ENCODE measurements at places on chromosomes 16 and 17.

GRCh38 chr17:16906680-16907079, 65.2 kb downstream of the TNFRSF13B start:
- no peak for DNase-seq

DNA sequence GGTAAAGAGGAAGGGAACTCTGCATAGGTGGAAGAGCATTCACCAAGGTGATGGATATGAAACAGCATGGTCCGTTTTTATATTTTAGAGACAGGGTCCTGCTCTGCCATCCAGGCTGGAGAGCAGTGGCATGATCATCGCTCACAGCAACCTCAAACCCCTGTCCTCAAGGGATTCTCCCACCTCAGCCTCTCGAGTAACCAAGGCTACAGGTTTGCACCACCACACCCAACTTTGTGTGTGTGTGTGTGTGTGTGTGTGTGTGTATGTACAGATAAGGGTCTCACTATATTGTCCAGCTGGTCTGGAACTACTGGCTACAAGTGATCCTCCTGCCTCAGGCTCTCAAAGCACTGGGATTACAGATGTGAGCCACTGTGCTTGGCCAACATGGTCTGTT, 77.5 kb upstream of the NACA2 start:
- DNase-seq = no peak

DNA sequence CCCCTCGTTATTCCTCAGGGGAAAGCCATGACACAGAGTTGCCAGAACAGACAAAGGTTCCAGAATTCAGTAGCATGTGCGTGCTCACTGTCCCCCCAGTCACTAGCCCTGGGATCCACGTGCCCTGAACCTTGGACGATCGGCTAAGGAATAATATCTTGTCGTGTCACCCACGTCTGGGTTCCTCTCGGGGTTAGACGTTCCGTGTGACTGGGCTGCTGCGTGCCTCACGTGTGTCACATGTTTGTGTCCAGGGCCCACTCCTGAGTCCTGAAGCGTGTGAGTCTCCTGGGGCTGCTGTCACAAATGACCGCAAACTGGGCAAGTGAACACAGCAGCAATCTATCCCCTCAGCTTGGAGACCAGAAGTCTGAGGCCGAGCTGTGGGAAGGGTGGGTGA, 12.4 kb upstream of the ZNF469 start:
- DNase-seq = no peak

GRCh38 chr16:9965079-9965478, 217.1 kb downstream of the GRIN2A start:
- DNase-seq = no peak

DNA sequence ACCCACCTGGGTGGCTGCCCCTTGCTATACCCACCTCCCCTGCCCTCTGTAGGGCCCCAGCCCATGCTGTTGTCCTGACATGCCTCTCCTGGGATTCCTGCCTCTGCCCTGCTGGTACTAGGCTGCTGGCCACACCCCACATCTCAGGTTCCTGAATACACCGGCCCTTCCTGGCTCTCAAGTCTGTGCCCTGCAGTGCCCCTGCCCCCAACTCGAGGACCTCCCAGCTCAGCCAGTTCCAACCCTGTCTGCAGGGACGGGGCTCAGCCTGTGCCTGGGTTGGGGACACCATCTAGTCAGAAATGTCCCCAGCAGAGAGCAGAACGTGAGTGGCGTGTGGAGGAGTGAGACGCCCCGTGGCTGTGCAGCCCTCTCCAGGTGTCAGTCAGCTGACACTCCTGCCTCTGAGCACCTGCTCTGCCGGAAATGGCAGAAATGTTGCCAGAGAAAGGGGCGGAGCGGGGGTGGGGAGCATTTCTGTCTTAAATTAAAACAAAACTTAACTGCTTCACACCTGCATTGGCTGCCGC, 28.7 kb downstream of the ACSF3 start:
- DNase-seq = peak; percentile 71

- no peak for DNase-seq
Observed at GRCh38 chr16:54921206-54921824, 9.3 kb upstream of the IRX5 start.

- no peak for DNase-seq
Observed at GRCh38 chr16:23771027-23771426, 16.2 kb downstream of the CHP2 start.

GRCh38 chr17:46875849-46876352, 24.5 kb downstream of the WNT9B start:
- DNase-seq = no peak

- DNase-seq = no peak
Observed at GRCh38 chr16:70254180-70254964, 2.6 kb upstream of the EXOSC6 start.

GRCh38 chr17:81165246-81166032, at the start of gene PVALEF:
TSS of gene PVALEF (plus strand) at chr17:81165507. CDS start at chr17:81181227, 15,720 bp downstream.
- DNase-seq = no peak

- no peak for DNase-seq
Observed at GRCh38 chr17:69704935-69705334, 290.4 kb downstream of the MAP2K6 start.

DNA sequence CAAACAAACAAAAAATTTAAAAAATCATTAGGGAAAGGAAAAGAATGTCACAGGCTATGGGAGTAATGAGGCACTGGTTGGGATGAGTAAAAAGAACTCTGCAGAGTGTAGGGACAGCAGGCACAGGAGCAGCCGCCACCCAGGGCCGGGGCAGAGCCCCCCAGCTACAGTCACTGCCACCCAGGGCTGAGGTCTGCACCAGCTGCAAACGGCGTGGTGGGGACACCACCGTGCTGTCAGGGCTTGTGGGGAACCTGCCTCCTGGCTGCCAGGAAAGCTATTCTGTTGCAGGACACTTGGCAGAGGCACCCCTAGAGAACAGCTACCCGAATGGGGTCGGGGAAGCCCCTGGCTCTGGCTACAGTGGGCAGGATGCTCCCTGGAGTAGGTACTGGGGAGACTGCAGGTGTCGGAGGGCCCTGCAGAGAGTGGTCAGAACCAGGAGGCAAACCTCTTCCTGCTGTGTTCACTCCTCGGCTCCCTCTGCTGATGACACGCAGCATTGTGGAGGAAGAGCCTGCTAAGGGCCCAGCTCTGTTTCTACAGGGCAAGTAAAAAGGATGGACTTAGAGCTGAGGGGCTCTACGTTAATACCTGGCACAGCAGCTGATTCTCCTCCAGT, 32.3 kb upstream of the CAPN15 start:
- DNase-seq = peak; percentile 6

DNA sequence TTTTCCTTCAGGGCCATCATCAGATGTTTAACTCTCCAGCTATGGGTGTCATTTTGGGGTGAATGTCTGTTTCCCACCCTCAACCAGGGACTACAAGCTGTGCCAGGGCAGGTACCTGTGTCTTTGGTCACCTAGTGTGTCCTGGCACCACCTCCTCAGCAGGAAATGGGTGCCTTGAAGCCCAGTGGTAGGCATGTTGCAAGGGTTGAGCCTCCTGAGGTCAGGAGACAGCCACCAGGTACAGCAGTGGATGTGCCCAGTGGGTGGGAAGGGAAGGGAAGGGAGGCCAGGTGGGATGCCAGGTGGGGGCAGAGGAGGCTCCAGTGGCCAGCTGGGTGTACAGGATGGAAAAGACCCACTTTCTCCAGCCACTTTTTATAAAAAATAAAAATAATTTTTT, 25.5 kb upstream of the ADORA2B start:
- no peak for DNase-seq

- no peak for DNase-seq
Observed at GRCh38 chr17:31525801-31526549, 134.5 kb downstream of the RAB11FIP4 start.

DNA sequence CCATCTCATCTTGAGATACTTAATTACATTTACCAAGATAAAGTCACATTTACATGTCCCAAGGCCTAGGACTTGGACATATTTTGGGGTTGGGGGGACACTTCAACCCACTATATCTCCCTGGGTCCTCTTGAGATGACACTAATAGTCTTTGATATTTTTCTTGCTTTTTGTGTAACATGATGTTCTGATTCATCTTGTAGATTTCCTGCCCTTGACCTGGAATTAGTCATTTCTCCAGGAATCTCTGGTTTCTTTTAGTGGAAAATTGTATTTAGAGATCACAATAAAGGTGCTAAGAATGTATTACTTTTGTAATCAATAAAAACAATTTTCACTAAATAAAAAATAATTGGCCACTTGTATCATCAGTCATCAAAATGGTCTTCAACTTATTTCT, 157.3 kb downstream of the VPS53 start:
- DNase-seq = no peak

GRCh38 chr17:3993493-3994220, 29.4 kb upstream of the ATP2A3 start:
- no peak for DNase-seq

DNA sequence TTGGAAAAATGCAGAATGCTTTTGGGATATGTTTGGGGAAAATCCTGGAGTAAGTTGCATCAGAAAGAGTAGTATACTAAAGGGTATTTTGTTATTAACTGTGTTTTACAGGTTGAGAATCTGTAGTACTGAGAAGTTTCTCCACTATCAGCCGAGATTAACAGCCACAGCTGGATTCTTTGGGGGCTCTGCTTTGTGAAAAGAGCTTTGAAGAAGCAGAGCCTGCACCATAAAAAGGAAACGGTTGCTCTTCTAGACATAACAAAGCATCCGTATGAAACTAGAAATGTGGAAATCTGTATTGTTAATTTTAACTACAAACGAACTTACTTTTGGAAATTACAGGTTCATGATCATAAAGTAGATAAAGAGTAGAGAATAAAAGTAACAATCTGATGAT, 5.3 kb downstream of the NLK start:
- DNase-seq = no peak

DNA sequence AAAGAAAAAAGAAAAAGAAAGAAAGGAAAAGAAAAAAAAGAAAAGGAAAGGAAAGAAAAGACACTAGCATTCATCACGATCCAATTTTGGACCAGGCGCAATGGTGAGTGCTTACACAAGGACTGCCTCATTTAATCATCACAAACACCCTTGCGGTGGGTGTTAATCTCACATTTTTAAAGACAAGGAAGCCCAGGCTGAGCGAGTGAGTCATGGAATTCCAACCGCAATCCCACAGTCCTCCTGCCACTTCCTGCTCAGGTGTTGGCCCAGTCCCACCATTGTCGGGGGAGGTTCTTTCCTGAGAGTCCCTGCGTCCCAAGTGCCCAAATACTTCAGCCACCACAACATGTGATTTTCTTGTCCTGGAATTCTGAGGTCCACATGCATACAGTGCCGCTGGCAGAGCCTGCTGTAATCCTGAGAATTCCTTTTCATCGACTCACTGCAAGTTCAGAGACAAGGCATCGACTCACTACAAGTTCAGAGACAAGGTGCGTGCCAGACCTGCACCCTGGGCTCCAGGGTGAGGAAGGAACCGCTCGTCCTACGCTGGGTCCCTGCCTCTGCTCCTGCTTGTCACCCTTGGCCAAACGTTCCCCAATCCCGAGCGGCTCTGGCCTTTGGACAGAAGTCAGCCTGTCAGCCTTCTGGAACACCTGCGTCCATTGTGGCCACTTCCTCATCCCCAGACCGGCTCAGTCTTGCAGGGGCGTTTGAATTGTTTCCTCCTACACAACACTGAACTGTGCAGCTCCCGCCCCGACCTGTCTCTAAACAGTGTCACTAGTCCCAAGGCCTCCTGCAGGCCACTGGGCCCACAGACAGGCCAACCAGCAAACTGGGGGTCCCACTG, 5.8 kb downstream of the ZG16B start:
- DNase-seq = no peak

GRCh38 chr17:49241040-49241439, 10.5 kb upstream of the PHOSPHO1 start:
- DNase-seq = no peak

GRCh38 chr16:73000020-73000906, 47.7 kb downstream of the ZFHX3 start:
- no peak for DNase-seq

DNA sequence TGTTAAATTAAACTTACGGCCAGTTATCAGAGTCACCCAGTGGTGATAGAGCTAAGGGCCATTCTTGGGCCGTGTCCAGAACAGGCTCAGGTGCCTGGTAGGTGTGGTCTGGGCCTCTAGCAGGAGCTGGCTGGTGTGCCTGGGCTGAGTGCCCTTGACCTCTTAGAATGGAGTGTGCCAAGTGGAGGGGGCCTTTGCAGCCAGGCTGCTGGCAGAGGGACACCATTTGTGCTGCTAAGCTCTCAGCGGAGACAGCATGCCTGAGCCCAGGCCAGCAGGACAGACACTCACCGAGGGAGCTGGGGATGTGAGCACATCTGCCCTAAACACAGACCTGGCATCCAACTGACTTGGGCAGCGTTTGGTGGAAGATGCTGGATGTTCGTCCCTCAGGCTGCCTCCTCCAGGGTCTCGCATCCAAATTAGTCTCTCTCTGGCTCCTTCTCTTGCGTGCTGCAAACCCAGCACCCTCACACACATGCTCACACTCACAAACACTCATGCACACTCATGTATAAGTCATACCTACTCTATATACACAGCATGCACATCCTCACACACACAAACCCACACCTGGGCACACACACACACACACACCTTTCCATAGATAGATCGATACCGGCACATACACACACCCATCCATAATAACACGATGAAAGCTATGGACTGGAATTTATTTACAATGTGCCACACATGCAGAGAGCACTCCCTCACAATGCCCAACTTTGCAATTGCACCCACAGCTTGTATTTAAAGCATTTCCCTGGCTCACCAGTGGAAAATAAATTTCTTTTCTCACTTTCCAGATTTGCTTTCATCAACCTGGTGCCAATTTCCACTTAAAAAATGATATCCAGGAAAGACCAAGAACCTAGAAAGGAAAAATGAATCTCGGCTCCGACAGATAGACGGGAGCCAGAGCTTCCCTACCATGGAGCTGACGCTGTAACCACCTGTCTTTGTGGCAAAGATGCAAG, 33.6 kb upstream of the CDH5 start:
- no peak for DNase-seq

DNA sequence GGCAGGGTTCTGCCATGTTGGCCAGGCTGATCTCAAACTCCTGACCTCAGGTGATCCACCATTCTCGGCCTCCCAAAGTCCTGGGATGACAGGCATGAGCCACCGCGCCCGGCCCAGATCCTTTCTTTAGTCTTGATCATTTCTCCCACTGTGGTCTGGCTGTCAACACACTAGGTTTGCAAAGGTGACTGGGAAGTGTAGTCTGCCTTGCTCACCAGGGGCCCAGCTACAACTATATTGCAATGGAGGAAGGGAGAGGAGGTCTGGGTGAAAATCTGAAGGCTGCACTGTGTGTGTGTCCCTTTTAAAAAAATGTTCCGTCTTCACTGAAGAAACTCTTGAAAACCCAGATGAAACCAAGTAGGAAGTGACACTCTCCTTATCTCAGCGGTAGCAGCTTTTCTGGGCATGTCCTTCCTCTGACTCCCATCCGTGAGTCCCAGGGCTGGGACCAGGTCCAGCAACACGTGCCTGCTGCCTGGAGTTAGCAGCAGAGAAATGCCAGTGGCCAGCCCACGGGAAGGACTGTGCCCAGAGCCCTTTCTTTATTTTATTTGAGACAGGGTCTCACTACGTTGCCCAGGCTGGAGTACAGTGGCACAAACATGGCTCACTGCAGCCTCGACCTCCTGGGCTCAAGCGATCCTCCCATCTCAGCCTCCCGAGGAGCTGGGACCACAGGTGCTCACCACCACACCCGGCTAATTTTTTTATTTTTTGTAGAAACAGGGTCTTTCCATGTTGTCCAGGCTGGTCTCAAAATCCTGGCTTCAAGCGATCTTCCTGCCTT, 17.8 kb upstream of the KIF19 start:
- DNase-seq = no peak

- DNase-seq = no peak
Observed at GRCh38 chr16:62066747-62067146, 30.5 kb upstream of the CDH8 start.
